ENCODE measurements at places on chromosomes 13 and 19.

GRCh38 chr19:45472563-45473366 is 5.0 kb downstream of the FOSB start:
- H3K27me3 ChIP-seq = no peaks in the 10 kb centered on the region
- peak; percentile 74 for DNase-seq
- H3K4me3 ChIP-seq = no peak overlapping the region
- H3K4me1 ChIP-seq = peaks cover 11% of the 10 kb centered on the region
- no peak overlapping the region for H3K27ac ChIP-seq

GRCh38 chr13:47893527-47893926 is 107.5 kb downstream of the SUCLA2 start:
- no peak for DNase-seq
- no peaks in the 10 kb centered on the region for H3K27me3 ChIP-seq
- H3K36me3 ChIP-seq = no peaks in the 10 kb centered on the region
- H3K27ac ChIP-seq = no peak overlapping the region
- no peak overlapping the region for H3K4me3 ChIP-seq

GRCh38 chr13:52650731-52651130 is 1.9 kb upstream of the SUGT1 start:
- no peak for DNase-seq
- no peaks in the 10 kb centered on the region for H3K36me3 ChIP-seq
- H3K4me3 ChIP-seq = no peak overlapping the region
- no peaks in the 10 kb centered on the region for H3K27me3 ChIP-seq
- H3K4me1 ChIP-seq = peaks cover 9% of the 10 kb centered on the region

DNA sequence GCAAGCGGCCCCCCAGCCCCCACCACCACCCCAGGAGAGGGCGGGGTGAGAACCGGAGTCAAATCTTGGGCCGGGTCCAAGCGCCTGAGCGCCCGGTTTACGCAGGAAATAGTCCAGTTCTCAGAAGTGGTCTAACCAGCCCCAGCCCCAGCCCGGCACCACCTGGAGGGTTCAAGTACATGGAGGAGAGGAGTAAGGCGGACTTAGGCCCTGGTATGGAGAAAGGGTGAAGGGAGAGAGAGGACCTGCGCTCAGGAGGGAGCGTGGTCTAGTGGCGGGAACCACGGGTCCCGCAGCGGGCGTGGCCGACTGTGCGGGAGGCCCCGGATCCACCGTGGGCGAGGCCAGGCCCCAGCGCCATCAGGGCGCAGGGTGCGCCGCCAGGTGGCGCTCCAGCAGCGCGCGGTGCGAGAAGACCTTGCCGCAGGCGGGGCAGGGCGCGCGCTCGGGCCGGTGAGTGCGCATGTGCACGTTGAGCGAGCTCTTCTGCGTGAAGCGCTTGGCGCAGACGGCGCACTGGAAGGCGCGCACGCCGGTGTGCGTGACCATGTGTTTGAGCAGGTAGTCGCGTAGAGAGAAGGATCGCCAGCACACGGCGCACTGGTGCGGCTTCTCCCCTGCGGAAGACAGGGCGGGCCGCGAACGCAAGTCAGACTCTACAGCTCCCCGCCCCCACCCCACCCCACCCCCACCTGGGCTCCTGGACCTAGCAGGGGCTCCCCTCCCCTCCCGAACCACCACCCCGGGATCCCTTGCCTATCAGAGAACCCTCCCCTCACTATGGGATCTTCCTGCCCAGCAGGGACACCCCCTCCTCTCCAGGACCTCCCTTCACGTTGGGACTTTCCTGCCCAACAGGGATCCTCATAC is 2.1 kb upstream of the SLC27A5 start:
- peak overlapping the region; percentile 42 for H3K27ac ChIP-seq
- H3K36me3 ChIP-seq = peaks cover 16% of the 10 kb centered on the region
- H3K27me3 ChIP-seq = no peaks in the 10 kb centered on the region
- DNase-seq = peak; percentile 87
- peaks cover 22% of the 10 kb centered on the region for H3K4me1 ChIP-seq
- no peak overlapping the region for H3K4me3 ChIP-seq

DNA sequence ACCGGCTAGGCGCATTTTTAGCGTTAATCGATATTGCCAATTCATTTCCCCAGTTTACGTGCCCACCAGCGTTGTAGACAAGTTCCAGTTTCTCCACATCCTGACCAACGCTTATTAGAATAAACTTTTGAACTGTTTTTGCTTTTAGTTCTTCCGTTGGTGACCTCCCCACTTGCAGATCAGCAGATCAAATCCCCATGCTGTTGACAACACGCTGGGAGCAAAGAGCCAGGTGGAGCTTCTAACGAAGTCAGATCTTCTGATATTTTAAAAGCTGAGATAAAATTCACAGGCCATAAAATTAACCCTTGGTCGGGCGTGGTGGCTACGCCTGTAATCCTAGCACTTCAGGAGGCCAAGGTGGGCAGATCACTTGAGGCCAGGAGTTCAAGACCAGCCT is 21.2 kb downstream of the RCN3 start:
- H3K36me3 ChIP-seq = no peaks in the 10 kb centered on the region
- H3K4me1 ChIP-seq = peaks cover 38% of the 10 kb centered on the region

GRCh38 chr19:51157265-51157664 is 15.2 kb downstream of the SIGLEC7 start:
- no peak for DNase-seq
- H3K27me3 ChIP-seq = no peaks in the 10 kb centered on the region
- H3K4me1 ChIP-seq = no peaks in the 10 kb centered on the region

GRCh38 chr13:105894697-105895096 is 640.8 kb downstream of the EFNB2 start:
- no peak for DNase-seq
- H3K4me3 ChIP-seq = no peak overlapping the region
- no peaks in the 10 kb centered on the region for H3K4me1 ChIP-seq
- no peaks in the 10 kb centered on the region for H3K27me3 ChIP-seq

GRCh38 chr19:14661372-14661924 is 13.2 kb downstream of the ADGRE3 start:
- no peak for DNase-seq
- no peaks in the 10 kb centered on the region for H3K27me3 ChIP-seq
- H3K4me3 ChIP-seq = no peak overlapping the region
- no peaks in the 10 kb centered on the region for H3K36me3 ChIP-seq

GRCh38 chr19:3801412-3802096 is 15.4 kb upstream of the MATK start:
- H3K4me3 ChIP-seq = peak overlapping the region; percentile 37
- peaks cover 12% of the 10 kb centered on the region for H3K4me1 ChIP-seq
- no peaks in the 10 kb centered on the region for H3K27me3 ChIP-seq
- peak; percentile 42 for DNase-seq
- H3K27ac ChIP-seq = no peak overlapping the region

- H3K4me3 ChIP-seq = no peak overlapping the region
- peaks cover 8% of the 10 kb centered on the region for H3K36me3 ChIP-seq
- no peaks in the 10 kb centered on the region for H3K27me3 ChIP-seq
- no peak overlapping the region for H3K27ac ChIP-seq
Observed at GRCh38 chr13:99078017-99078771, 100.3 kb upstream of the DOCK9 start.

- DNase-seq = no peak
- H3K4me1 ChIP-seq = no peaks in the 10 kb centered on the region
- H3K4me3 ChIP-seq = no peak overlapping the region
- H3K27ac ChIP-seq = no peak overlapping the region
- no peaks in the 10 kb centered on the region for H3K36me3 ChIP-seq
Observed at GRCh38 chr13:73421310-73421912, 362.6 kb downstream of the KLF5 start.

DNA sequence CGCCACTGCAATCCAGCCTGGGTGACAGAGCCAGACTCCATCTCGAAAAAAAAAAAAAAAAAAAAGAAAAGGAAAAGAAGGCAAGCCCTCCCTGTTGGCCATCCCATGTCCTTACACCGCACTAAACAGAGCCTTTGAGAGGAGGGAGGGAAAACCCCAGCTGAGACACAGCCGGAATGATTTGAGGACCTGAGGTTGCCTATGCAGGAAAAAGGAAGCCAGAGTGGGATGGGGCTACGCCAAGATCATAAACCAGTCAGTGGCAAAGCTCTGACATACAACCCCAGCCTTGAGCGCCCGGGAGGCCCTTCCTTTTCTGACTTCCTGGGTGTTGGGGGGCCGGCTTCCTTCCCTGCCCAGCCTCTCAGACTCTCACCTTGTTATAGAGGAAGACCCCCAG is 12.5 kb upstream of the CHERP start:
- no peak overlapping the region for H3K4me3 ChIP-seq
- H3K27me3 ChIP-seq = no peaks in the 10 kb centered on the region
- H3K4me1 ChIP-seq = no peaks in the 10 kb centered on the region
- no peak for DNase-seq
- H3K27ac ChIP-seq = no peak overlapping the region

GRCh38 chr19:1206864-1207450 is 1.4 kb downstream of the STK11 start:
- peak overlapping the region; percentile 91 for H3K4me3 ChIP-seq
- peaks cover 41% of the 10 kb centered on the region for H3K4me1 ChIP-seq
- no peaks in the 10 kb centered on the region for H3K27me3 ChIP-seq
- H3K27ac ChIP-seq = peak overlapping the region; percentile 62
- DNase-seq = peak; percentile 9
- peaks cover 7% of the 10 kb centered on the region for H3K36me3 ChIP-seq

- H3K4me3 ChIP-seq = no peak overlapping the region
- H3K27ac ChIP-seq = no peak overlapping the region
- no peaks in the 10 kb centered on the region for H3K36me3 ChIP-seq
Observed at GRCh38 chr19:14346279-14346678, 35.0 kb upstream of the ADGRE5 start.

GRCh38 chr19:4284176-4284958 is 5.3 kb downstream of the SHD start:
- no peaks in the 10 kb centered on the region for H3K36me3 ChIP-seq
- no peak overlapping the region for H3K4me3 ChIP-seq
- H3K4me1 ChIP-seq = peaks cover 8% of the 10 kb centered on the region
- no peak for DNase-seq

DNA sequence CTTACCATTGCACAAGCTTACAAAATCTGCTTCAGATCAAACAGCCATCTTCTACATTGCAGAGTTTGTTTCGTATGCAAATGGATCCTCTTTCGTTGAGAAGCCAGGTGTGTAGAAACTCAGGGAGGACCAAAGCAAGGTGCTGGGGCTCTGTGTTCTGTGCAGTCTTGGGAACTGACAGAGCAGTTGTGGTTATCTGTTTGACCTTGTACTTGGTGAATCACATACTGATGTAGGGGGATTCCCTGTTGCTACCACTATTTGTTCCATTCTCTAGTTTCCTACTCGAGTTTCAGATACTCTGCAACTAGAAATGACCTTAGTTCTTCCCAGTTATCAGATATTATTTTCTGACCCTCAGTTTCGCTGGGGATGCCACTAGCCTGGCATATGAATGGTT is 95.2 kb upstream of the CLDN10 start:
- H3K27me3 ChIP-seq = no peaks in the 10 kb centered on the region
- DNase-seq = no peak
- no peak overlapping the region for H3K27ac ChIP-seq

DNA sequence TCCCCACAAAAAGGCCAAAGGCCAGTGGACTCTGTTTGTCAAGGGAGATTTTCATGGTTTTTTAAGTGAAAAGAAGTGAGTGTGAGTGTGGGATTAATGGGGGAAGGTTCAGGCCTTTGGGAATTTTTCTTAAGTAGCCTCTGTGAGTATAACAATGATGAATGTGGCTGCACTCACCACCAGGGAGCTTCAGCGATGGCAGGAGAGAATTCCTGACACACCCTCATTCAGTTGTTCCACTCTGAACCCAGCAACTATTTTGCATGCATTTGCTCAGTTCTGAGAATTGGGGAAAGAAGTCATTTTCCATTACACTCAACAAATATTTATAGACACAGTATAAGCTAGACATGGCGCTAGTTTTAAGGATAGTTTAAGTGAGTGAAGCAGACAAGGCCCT is 117.9 kb downstream of the CCNA1 start:
- H3K4me3 ChIP-seq = no peak overlapping the region
- H3K4me1 ChIP-seq = no peaks in the 10 kb centered on the region
- DNase-seq = no peak
- no peak overlapping the region for H3K27ac ChIP-seq

DNA sequence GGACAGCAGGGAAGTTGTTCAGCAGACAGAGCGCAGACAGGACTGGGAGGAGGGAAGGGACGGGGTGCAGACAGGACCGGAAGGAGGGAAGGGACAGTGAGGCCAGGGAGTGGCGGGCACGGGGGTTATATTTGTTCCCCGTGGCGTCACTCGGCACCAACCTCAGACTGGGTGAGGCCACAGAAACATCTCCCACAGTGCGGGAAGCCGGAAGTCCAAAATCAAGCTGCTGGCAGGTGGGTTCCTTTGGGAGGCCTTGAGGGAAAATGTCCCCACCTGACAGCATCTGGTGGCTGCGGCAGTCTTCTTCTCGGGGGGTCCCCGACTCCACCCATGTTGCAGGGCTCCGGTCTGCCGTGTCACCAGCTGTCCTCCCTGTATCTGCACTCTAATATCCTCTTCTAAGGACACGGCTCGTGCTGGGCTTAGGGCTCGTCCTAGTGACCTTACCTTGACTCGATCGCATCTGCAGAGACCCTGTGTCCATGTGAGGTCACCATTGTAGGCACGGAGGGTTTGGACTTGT is 133.0 kb downstream of the STK24 start:
- no peak for DNase-seq
- no peak overlapping the region for H3K27ac ChIP-seq
- peaks cover under 1% of the 10 kb centered on the region for H3K36me3 ChIP-seq

DNA sequence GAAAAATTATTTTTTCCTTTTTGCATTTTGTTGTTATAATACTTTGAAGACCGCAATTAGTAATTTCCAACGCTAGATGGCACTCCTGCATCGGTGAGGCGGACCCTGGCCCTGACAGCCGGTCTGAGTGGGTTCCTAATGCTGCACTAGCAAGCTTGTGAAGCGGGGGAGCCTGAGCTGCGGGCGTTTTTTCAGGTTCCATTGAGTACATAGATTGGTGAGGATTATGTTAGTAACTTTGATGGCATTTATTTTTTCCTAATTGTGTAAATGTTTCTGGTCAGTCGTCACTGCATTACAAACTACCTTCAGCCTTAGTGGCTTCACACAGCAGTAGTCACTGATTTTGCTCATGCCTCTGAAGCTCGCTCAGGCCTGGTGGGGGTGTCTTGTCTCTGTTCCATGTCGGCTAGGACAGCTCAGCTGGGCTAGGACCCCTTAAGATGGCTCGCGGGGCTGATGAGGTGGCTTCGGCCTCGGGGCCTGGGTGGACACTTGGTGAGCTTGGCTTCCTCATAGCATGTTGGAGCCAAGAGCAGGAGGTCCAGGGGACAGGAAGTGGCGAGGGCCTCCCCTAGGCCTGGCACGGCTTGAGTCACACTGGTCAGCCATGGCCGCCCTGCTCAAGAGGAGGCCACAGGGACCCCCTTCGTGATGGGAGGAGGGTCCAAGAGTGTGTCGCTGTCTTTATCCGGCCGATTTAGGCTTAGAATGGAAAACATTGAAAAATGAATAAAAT is 25.0 kb downstream of the ERCC5 start:
- no peaks in the 10 kb centered on the region for H3K27me3 ChIP-seq
- no peak overlapping the region for H3K27ac ChIP-seq
- no peak overlapping the region for H3K4me3 ChIP-seq
- peak; percentile 32 for DNase-seq

DNA sequence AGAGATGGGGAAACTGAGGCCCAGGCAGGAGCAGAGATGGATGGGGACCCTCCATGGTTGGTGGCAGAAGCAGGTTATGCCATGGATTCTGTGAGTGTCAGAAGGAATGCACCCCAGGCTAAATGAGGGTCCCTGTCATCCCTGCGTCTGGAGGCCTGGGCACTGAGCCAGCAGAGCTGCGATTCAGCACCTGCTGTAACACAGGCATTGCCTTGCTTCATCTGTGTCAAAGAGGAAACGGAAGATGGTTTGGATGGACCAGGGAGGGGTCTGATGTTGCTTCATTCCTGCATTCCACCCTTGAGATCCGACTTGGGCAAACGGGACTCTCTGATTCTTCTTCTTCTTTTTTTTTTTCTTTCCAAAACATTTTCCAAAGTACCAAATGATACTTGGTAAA is 1.2 kb downstream of the C5AR1 start:
- no peaks in the 10 kb centered on the region for H3K4me1 ChIP-seq
- DNase-seq = no peak
- H3K36me3 ChIP-seq = no peaks in the 10 kb centered on the region
- no peak overlapping the region for H3K27ac ChIP-seq
- H3K4me3 ChIP-seq = no peak overlapping the region

Measured in effector memory CD4-positive, alpha-beta T cell (primary cell).